GM23338 (cell line): ENCODE measurements at places on chromosomes 13 and 19. TPM values are rescaled to one million over a fixed set of nuclear protein-coding genes. Genes with fewer than 3 reads are reported as not detected.

GRCh38 chr19:15181394-15181793 lies 19.4 kb downstream of the NOTCH3 start:
- DNase-seq = peak; percentile 47

DNA sequence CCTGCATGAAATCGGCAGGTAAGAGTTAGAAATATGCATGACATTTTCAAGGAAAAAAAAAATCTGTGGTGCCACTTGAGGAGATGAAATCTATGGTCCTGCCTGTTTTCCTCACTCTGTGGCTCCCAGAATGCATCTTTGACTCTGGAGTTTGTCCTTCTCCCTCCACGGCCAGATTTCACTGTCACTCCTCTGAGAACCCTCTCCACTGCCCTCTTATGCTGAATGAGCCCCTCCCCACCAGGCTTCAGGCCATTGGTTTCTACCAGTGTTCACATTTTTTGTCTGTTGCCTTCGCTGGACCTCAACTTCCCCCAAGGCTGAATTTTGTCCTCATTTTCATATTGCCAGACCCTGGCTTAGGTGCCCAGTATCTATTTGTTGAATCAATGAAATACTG lies 235.0 kb downstream of the ZIC5 start:
- DNase-seq = no peak

DNA sequence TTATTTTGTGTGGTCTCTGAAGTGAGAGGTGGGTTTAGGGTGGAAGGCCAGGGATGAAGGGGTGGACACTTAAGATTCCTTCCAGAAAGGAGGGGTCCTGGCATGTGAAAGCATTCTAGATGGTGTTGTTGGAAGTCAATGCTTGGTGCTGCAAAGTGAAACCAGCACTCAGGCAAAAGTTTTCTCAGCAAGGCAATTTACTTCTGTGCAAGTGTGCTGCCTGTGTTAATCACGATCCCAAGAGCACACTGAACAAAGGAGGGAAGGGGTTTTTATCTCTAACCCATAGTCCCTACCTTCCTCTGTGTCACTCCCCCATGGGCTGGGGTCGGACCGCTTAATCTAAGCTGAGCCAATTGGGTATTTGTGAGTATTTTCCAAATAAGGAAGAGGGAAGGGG lies 1.3 kb downstream of the ZNF134 start:
- no peak for DNase-seq

DNA sequence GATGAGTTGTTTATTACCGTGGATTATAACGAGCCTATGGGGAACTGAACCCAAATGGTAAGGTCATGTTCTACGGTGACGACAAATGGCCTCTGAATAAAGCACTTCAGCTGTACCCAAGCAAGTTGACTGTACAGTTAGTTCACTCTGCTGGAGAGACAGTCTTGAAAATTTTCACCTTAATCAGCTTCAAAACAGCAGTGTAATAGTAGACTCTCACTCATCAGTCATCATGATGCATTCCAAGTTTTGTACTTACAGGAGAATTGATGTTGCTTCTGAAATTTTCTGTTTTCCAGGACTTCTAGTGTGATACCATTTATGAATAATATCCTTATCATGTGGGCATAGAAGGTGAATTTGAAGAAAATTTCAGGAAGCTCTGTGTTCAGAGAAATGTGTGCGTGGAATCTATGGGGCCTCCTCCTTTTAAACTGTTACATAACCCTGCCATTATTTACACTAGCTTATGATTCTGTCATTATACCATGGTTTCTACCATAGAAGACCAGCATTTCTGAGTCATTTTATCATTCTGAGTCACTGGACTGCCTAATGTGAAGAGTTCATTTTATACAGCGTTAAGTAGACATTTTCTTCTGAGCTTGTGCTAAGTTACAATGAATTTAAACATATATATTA lies 96.9 kb downstream of the WDFY2 start:
- DNase-seq = no peak

PPP1R15A gene
- 14.0 and 14.4 TPM in 2 replicates for polyA plus RNA-seq

DNA sequence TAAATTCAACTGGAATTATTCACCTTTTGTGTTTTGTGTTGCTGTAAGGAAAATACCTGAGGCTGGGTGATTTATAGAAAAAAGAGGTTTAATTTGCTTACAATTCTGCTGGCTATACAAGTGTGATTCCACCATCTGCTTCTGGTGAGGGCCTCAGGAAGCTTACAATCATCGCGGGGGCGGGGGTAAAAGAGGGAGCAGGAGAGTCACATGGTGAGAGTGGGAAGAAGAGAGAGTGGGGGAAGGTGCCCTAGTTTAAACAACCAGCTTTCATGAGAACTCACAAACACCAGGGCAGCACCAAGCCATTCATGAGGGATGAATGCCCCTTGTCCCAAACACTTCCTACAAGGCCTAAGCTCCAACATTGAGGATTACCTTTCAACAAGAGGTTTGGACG lies 760.7 kb upstream of the PCDH9 start:
- no peak for DNase-seq

ARHGAP45 gene
- 24.7 and 28.3 TPM in 2 replicates for polyA plus RNA-seq

DNA sequence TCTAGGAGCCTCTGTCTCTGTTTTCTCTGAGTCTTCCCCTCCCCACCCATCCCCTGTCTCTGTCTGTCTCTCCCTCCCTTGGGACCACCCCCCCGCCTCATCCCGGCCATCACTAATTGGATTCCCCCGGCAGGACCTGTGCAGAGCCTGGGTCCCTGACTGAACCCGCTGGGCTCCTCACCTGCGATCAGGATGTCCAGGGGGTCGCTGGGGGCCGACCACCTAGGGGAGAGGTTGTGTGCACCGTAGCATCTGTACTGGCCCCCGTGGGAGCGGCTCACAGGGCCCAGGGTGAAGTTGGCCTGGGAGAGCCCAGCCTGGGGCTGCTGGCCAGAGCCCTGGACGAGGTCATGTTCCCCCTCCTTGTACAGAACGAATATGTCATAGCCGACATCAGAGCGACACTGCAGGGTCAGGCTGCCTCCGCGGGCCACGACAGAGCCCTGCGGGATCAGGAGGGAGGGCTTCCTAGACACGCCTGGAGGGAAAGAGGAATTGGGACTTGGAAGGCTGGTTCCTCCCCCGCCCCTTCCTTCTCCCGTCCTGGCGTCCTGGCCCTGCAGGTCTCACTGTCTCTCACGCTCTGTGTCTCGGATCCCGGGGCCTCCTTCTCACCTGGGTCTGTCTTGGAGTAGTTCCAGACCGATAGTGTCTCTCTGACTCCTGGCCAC lies 1.8 kb downstream of the LILRB5 start:
- no peak for DNase-seq

TMEM38A gene
- polyA plus RNA-seq = 5.9 and 7.6 TPM in 2 replicates

DNA sequence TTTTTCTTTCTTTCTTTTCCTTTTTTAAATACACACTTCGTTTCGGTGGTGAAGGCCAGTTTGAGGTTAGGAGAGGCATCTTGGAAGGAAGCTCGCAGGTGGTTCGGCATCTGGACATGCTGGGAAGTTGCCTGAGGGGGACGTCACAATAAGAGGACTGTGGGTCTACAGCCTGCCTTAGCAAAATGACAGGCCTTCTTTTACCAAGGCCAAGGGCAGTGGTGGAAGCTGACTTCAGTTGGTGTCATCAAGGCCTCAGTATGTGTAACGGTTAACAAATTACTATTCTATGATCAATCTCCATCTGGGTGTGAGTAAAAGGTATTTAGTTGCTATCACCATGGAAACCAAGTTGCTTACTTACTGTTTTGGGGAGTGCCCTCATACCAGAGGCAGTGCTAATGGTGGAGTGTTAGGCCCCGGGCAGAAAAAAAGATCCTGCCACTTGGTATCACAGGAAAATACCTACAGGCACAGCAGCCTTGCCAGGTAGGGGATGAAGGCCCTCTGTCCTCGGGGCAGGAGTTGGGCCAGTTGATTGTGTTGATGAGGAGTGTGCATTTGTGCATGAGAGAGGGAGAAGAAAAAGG lies 10.3 kb downstream of the ACTN4 start:
- DNase-seq = peak; percentile 63

- DNase-seq = peak; percentile 71
Measured at GRCh38 chr19:29785955-29786589, 25.7 kb upstream of the CCNE1 start.

DNA sequence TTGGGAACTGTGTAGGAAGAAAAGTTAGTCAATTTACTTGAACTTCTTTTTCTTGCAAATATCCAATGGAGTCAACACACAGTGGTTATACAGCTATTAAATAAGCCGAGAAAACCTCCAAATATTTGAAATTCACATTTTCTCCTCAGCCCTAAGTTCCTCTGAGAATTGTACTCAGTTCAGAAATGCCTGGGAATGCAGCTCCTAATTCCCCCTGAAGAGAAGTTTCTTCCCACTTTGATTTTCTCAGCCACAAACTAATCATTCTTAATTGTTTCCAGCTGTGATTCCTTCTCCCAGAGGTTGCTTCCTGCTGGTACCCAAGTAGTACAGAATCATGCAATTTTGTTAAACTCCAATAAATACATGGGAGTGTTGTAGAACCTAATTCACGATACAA lies 246.1 kb upstream of the MIR17HG start:
- peak; percentile 3 for DNase-seq
